ENCODE measurements at places on chromosomes 1 and 21.
A peak's percentile ranks its signal among the peaks of the same experiment; 100 is the strongest.

- DNase-seq: no peak
Measured at GRCh38 chr1:238832106-238832505, 554.3 kb upstream of the CHRM3 start.

DNA sequence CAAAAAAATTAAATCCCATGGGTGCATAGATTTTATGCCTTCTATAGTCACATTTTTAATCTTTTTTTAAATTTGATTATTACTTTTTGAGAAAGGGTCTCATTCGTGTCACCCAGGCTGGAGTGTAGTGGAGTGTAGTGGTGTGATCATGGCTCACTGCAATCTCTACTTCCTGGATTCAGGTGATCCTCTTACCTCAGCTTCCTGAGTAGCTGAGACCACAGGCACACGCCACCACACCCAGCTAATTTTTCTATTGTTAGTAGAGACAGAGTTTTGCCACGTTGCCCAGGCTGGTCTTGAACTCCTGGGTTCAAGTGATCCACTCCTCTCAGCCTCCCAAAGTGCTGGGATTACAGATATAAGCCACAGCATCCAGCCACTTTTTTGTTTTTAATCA is 10.4 kb downstream of the CBR3 start:
- DNase-seq: no peak

- DNase-seq: peak; percentile 57
Measured at GRCh38 chr21:43972850-43973633, 39.1 kb upstream of the TRAPPC10 start.

DNA sequence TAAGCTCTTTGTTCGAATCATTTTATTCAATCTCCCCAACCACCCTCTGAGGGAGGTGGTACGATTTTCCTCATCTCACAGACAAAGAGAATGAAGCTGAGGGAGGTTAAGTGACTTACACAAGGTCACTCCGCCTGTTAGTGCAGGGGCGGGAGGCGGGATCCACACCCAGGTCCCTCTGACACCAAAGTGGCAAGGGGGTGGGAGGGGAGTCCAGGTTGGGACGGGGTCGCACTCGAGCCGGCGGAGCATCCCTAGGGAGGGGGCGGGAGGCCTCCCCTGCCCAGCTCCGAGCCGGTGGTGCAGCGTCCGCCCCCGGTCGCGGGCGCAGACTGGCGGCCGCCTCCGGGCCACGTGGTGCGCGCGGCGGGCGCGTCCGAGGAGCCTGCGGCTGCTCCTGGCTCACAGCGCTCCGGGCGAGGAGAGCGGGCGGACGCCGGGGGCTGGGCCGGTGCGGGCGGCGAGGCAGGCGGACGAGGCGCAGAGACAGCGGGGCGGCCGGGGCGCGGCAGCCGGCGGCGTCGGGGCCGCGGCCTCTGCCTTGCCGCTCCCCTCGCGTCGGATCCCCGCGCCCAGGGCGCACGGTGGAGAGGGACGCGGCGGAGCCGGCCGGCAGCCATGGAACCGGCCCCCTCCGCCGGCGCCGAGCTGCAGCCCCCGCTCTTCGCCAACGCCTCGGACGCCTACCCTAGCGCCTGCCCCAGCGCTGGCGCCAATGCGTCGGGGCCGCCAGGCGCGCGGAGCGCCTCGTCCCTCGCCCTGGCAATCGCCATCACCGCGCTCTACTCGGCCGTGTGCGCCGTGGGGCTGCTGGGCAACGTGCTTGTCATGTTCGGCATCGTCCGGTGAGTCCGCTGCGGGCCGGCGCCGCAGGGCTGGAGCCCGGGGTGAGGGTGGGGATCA is at the start of gene OPRD1:
Gene OPRD1, plus strand, starts transcription at position 405 of the 903 bp plus-strand sequence. Its CDS starts 214 bp downstream, at position 619.
- no peak for DNase-seq

- no peak for DNase-seq
Measured at GRCh38 chr1:154342132-154342531, 16.8 kb downstream of the ATP8B2 start.

DNA sequence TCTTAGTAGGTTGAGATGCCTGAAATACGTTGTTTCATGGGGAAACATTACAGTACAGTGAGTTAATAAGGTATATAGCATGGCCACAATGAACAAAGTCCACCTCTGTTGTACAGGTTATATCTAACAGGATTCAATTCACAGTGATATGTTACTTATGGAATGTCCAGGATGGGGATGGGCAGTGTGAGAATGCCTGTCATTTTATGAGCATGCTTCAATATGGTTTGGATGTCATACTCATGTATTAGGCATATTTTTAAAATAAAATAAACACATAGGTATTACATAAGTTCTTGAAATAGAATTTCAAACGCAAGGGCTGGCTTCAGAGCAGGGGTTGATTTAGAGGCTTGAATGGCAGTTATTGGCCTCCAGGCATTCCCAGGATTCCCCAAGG is 6.1 kb upstream of the PHLDA3 start:
- DNase-seq: no peak

DNA sequence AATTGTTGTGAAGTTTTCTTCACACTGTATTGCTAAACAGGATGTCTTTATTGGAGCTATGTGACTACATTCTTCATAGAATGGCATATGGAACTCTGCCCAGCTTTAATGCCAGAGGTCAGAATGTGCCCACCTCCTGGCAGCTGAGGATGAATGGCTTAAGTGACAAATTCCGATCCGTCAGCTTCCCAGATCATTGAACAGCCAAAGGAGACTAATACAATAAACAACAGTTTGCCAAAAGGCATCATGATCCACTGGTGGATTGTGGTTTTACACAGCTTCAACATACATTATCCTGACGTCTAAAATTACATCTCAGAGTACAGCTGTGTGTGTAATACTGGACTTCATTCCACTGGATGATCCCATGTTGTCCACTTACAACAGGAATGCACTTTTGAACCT is 68.7 kb upstream of the C1orf105 start:
- DNase-seq: no peak

- no peak for DNase-seq
Measured at GRCh38 chr21:29130270-29130969, at the start of gene MAP3K7CL. Gene MAP3K7CL, plus strand, starts transcription at chr21:29130644. Its CDS starts 2,701 bp downstream, at chr21:29133345.

- DNase-seq: no peak
Measured at GRCh38 chr1:226568975-226569741, 20.6 kb downstream of the STUM start.

DNA sequence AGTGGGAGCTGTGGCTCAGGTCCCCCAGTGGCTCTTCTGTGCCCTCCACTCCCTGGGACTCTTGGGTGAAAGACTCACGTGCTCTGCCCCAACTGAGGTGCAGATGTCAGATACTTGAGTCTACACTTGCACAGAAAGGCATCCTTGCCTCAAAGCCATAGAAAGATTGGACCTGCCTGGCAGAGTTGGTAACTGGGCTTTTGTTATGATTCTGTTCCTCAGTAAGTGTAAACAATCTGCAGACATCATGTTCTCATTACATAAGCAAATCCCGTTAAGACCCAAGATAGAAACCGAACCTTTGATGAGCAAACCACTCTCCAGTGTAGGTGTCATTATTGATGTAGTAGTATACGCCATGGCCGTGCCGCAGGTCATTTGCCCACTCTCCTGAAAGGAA is 10.0 kb downstream of the RSPH1 start:
- no peak for DNase-seq

DNA sequence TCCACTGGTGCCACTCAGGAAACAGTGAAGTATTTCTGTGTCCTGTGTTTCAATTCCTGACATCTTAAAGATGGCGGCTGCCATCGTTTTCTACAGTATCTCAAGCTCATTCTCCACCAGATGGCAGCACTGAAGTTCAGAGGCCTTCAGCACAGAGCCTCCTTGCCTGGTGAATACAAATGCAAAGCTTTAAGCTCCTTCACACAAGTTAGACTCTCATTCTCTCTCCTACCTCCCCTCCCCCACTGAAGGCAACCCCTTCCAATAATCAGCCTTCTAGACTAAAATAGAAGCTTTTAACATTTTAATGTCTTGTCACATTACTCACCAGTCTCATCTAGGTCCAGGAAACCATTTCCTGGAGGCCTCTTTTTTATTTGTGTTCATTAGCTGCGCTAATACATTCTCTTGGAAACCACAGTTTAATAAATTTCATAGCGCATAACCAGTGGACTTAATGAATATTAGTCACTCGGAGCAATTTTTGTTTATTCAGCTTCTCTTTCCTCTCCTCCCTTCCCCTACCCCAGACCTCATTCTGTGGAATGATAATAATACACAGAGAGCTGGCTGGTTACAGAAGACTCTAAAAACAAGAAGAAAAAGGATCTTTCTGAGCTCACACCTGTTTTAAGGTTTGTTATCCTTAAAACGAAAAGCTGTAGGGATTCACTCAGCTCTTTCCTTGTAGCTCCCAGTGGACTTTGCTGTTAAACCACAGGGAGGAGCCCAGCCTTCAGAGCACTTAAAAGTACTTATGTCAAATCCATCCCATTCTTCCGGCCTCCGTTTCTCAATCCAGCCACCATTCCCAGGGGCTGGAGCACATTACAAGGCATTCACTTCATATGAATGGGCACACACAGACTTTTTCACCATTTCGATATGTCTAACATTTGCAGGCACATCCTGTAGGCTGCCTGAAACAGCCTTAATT is 384.9 kb downstream of the HLX start:
- DNase-seq: no peak

- DNase-seq: no peak
Measured at GRCh38 chr1:239164451-239165180, 221.8 kb upstream of the CHRM3 start.

DNA sequence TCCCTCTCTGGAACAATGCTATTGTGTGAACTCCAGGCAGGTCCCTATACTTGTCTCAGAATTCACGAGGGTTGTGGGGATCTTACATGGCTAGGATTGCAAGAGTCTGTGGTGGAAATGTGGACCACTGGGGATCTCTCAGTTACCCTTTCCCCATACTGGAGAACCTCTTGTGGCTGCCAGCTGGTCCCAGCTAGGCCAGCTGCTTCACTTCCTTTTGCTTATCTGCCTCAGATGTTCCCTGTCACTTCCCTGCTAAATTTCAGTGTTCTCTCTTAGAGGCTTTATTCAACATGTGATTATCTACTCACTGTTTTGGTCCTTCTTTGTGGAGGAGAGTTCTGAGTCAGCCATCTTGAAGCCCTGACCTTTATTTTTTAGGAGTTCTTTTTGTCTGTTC is 75.9 kb upstream of the SAMD13 start:
- no peak for DNase-seq

DNA sequence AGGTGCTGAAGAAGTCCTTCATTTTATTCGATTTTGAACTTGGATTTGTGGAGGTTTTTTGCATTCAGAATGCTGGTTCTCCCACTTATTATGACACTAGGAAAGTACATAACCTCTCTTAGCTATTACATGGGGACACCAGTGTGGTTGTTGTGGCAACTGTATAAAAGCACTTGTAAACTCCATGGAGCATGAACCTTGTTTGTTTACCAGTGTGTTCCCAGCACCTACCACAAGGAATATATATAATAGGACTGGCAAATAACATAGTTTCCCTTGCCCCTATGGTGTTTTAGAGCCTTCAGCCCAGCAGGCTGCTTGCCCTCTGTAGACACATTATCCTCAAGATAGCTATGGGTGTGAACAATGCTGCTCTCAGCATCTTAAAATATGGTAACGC is 43.1 kb downstream of the RASSF5 start:
- DNase-seq: peak; percentile 90

- no peak for DNase-seq
Measured at GRCh38 chr21:34642211-34643075, 26.4 kb upstream of the CLIC6 start.

DNA sequence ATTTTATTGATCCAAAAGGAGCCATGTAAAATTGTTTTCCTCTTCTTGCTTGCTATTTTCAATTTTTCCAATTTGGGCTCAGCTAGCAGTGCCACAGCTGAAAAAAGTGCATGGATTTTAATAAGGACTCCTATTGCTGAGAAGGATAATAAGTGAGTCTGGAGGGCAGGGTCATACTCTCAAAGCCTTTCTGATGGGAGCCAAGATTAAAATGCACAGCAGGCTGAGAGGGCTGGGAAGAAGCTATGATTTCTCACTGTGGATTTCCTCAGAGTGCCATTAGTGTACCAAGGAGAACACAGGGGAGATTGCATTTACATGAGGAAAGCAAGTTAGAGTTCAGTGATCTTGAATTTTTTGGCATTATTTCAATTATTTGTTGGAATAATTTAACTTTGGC is 261.3 kb downstream of the ST6GALNAC3 start:
- no peak for DNase-seq

- DNase-seq: no peak
Measured at GRCh38 chr1:183898001-183898396, 93.1 kb downstream of the RGL1 start.

DNA sequence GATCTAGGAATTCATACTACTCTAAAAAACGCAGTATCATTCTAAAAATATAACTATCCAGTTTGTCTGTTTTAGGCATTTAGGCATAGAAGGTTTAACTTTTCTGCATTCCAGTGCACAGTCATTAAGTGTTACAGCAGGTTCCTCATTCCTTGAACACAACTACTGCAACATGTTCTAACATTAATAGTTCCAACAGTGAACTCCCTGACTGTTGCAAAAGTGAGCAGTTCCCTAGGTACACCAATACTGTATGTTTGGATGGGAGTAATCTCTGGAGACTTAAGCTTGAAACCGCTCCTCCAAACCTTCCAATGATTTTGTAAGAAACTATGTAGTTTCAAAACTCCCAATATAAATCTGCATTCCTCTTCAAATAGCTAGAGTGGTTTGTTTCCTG is 46.2 kb downstream of the UCHL5 start:
- DNase-seq: no peak

DNA sequence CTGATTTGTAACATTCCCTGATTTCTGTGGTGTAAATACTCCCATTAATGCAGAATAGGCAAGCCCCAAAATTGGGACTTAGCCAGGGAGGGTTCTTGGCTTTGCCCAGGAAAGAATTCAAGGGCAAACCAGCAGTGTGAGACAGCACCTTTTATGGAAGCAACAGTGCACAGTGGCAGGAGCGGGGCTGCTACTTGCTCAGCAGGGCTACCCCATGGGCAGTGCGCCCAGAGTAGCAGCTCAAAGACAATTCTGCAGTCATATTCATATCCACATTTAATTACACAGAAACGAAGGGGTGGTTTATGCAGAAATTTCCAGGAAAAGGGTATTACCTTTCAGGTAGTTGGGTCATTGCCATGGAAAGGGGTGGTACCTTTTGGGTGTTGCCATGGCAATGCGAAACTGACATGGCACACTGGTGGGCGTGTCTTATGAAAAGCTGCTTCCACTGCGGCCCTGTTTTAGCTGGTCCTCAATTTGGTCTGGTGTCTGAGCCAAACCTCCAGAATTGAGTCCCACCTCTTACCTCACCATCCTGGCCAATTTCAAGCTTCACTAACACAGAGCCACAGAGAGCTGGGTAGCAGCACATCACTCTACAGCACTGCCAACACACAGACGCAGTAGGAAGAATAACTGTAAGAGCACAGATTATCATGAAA is 35.9 kb downstream of the FHAD1 start:
- DNase-seq: no peak

- DNase-seq: no peak
Measured at GRCh38 chr21:41480086-41480690, 27.8 kb downstream of the TMPRSS2 start.

DNA sequence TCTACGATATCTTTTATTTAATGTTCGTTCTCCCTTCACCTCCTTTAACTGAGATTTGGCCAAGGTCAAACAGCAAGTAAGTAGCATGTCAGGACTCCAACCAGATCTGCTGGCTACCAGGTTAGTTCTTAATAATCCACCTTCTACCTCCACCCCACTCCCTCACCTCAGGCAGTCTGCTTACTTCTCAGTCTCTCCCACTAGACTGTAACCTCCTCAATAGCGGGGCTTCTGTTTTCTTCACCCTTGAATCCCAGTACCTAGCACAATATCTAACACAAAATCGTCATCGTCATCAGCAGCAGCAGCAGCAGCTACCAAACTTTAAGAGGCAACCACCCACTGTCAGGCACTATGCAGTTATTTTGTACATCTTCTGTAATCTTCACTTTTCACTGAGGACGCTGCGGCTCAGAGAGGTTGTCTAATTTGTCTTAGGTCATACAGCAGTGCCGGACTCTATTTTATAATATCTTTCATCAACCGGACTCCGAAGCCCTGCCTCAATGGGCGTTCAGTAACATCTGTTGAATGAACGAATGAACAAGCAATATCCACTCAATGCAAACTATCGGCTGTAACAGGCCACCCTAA is 859 bp upstream of the MAGI3 start:
- peak; percentile 54 for DNase-seq

Measured in DMS79 treated with DMSO at 0.1 percent for 48 hours (cell line).